Activated CD4-positive, alpha-beta T cell treated with anti-CD3 and anti-CD28 coated beads for 48 hours (primary cell): ENCODE measurements at places on chromosomes 3 and 15.

DNA sequence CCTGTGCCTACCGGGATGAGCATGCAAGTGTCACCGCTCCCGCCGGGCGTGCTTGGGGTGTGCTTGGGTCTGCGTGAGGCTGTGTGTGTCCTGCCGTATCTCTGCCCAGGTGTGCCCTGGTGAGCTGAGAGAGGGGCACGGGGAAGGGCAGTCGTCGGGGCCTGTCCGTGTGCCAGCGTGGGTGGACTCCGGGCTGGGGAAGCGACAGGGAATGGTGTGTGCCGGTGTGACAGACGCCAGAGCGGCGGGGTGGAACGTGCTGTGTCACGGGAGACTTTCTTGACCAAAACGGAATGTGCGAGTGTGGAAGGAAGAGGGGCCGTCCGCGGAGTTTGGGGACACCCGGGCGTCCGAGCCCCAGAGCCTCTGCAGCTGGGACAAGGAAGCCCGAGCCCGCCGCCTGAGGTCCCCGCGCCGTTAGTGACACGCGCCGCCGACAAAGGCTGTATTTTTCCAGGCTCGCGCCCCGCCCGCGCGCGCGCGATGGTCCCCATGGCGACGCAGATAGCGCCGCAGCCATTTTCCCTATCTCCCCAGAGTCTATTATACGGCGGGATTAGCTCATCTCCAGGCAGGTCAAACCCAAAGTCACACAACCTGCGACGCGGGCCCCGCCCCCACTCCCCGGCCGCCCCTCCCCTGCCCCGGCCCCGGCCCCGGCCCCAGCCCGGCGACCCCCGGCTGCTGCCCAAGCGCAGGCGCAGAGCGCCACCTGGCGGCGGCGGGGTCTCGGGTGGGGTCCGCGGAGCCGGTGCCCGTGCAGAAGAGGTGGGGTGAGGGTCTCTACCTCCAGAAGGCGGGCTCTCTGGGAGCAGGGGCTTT is 4.5 kb upstream of the GATA2 start:
- DNase-seq: peak; percentile 79

- DNase-seq: peak; percentile 10
Observed at GRCh38 chr3:191329654-191330529, at the start of gene UTS2B. Gene UTS2B, minus strand, starts transcription at chr3:191330526. Its CDS starts 48,337 bp downstream, at chr3:191282189.

DNA sequence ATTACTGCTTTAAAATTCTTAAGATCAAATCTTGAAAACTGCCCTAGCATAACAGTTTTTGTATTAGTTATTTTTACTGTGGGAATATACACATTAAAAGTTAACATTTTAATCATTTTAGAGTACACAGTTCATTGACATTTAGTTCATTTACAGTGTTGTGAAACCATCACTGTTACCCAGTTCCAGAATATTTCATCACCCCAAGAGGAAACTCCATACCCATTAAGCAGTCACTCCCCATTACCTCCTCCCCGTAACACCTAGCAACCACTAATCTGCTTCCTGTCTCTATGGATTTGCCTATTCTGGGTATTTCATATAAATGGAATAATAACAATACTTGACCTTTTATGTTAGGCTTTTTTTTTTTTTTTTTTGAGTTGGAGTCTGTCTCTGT is 164.1 kb upstream of the LRRFIP2 start:
- DNase-seq: no peak

DNA sequence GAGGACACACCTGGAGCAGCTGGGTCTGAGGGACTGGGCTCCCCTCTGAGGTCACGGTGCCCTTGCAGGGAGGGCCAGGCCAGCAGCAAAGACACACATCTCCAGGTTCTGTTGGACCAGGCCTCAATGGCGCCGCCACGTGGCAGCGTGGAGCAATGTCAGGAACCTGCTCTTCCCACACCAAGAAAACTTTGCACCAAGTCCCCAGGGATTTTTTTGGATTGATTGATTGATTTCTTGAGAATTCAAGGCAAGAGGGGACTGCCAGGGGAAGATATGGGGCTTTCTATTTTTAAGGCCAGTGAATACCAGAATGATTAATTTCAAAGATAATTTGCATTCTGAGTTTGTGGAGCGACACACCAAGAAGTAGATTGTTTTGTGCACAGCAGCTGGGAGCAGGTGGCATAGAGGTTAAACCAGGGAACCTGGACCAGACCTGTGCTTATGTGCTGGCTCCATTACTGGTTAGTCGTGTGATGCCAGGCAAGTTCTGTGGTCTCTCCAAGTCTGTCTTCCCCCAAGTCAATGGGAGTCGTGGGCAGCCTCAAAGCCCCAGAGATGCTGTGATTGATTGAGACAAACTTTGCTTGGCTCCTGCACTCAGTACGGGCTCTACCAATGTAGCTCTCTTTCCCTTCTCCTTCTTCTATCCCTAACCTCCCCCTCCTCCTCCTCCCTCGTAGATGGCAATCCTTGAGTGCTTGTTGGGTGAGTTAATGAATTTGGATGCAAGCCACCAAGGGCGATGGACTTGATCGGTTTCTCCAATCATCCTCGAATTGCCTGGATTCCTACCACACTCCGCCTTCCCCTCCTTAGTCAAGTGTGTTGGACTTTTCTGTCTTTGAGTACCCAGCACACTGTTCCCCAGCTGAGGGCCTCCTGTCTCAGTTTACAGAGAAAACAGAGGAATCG is 96.2 kb upstream of the TRPM1 start:
- peak; percentile 70 for DNase-seq

DNA sequence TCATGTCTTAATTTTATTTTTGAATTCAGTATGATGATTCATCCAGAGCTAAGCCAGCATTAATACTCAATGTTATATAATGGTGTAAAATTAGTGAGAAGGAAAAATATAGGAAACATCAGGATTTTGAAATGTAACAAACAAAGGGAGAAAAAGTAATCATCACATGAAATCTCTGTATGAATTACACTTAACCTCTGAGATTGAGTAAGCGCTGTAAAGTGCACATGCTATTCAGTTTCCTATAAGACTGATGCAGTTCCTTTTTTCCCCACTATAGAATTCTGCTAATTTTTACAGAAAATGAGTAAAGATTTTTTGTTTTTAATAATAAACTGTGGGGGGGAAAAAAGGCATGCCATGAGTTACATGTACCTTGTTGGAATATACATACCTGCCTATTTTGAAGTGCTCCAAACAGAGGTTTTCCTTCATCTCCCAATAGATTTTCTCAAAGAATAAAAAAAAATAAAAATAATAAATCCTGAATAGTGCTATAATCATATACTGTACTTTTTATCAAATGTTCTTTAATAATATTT is 64.0 kb upstream of the TTBK2 start:
- no peak for DNase-seq

GRCh38 chr3:148460686-148461085 is 237.0 kb upstream of the AGTR1 start:
- no peak for DNase-seq

- DNase-seq: no peak
Observed at GRCh38 chr3:86923071-86923491, 67.9 kb downstream of the VGLL3 start.

- no peak for DNase-seq
Observed at GRCh38 chr15:92595506-92596381, 59.8 kb downstream of the FAM174B start.

DNA sequence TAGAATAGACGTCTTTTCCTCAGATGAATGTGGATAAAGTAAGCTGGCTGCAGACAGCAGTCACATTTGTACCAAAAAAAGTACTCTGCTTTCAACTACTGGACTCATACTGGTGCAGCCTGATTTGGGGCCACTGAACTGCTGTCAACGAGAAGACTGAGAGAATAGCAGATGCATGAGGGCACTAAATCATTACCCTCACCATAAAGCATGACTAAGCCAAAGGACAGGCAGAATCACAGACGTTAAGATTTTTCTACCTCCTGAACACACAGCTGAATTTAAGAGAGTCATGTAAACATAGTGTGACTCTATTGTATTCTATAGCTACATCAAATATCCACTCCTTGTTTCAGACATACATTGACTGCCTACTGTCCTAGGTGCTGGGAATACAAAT is 67.8 kb upstream of the CDAN1 start:
- no peak for DNase-seq

DNA sequence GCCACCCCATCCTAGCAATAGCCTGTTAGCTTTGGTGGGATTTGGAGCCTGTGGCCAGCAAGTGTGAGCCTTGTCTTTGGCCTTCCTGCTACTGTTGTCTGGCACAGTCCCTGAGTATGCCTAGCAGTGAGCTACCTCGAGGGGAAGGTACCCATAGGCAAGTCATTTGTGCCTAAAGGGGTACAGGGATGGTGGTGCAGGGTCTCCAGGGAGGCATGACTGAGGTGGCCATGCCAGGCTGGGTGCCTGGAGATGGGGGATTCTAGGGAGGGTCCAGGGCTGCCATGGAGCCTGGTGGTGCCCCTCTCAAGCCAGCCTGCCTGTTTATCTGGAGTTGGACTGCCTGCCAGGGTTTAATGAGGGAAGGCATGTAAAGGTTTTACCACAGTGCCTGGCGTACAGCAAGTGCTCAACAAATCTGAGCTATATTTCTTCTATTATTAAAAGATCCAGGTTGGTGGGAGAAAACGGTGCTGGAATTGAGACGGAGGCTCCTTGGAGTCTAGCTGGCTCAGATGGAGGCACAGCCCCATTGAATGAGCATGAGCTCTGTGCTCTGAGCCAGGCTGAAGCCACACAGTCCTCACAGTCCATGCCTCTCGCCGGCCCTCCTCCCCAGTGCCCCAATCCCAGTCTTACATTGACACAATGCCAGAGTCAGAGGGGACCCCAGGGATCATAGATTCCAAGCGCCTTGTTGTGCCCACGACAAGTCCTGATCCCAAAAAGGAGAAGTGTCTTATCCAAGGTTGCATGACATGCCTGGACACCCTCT is 76.2 kb downstream of the CORO2B start:
- DNase-seq: no peak

DNA sequence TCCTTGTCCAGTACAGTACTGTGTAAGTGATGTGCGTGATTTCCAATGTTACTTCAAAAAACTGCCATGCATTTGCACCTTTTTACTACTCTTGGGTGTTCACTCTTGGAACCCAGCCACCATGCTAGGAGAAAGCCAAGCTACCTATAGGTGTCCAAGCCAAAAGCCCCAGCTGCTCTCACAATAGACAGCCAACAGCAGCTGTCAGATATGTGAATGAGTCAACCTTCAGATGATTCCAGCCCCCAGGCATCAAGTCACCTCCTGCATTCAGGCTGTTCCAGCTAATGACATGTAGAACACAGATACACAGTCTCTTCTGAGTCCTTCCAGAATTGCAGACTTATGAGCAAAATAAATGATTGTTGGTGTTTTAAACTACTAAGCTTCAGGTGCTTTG is 417.7 kb upstream of the TGFBR2 start:
- DNase-seq: no peak

DNA sequence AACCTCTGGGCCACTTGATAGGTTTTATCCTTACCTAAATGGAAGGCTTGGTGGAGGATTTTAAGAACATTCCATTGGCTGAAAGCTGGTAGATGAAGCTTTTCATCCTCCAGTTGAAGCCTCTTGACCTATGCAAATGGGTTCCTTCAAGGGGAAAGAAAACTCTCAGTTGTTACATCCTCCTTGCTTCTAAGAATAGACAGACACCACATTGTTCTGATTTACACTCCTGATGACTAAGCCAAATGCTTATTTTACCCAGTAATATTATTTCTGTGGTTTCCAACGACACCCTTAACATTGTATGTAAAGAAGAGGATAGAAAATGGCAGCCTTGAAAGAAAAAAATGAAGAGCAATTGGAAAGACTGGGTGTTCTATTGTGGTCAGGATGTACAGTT is 480.5 kb downstream of the OTOL1 start:
- DNase-seq: no peak

- DNase-seq: no peak
Observed at GRCh38 chr15:89123181-89123525, 34.9 kb downstream of the ABHD2 start.

DNA sequence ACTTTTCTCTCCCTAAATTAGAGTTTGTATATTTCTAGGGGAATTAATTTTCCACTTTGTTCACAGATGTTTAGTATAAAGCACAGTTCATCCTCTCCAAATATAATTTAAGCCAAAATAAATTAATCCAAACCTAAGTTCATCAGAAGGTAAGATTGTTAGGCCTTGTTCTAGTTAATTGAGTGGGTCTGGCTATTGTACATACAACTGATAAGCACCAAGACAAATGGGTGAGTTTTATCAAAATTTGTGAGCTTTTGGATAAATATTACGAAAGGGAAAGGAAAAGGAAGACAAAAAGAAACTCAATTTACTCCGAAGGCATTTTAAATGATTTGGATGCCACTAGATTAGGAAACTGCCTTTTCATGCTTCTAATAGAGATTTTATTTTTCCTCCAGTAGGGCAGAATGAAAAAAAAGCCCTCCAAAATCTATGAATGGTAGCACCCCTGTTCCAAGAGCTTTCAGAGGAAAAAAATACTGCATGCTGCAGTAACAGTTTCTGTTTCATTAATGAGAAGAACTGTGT is 304.0 kb downstream of the ZNF385D start:
- DNase-seq: no peak

GRCh38 chr3:69642606-69643005 is 96.7 kb upstream of the MITF start:
- DNase-seq: no peak

- no peak for DNase-seq
Observed at GRCh38 chr3:82048711-82049110, 287.3 kb upstream of the GBE1 start.

- DNase-seq: no peak
Observed at GRCh38 chr3:175940243-175940642, 1081.1 kb downstream of the NAALADL2 start.

DNA sequence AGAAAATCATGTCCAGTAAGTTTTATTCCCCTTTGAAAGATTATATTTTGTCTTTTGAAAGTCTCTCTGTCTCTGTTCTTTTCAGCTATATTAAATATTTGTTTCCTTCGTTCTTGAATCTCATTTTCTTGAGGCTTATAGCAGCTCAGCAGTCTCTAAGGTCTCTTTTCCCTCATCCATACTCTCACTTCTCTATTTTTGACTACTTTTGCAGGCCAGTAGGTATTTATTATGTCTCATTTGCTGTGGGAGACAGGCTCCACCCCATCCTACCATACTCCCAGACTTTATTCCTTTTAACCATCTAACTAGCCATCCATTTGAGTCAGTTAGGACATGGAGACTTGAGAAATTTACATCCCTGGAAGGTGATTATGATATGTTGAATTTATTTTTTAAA is 71.0 kb downstream of the FILIP1L start:
- DNase-seq: no peak

- no peak for DNase-seq
Observed at GRCh38 chr3:147200545-147200944, 205.8 kb downstream of the ZIC4 start.

DNA sequence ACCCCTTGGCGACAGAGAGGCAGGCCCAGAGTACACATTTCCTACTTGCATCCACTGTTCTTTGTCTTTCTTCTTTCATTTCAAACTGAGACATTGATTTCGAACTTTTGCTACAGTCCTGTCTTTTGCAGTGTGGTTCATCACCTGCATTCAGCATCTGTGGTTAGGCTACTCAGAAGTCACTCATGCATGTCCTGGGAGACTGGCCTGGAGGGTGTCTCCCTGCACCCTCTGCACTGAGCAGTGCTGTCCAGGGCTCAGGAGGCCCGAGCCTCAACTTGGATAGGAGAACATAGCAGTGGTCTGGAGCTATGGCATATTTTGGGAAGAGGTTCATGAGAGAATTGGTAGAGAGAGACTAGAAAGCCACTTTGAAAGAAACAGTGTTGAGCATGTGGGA is 240.2 kb upstream of the TPRG1 start:
- DNase-seq: no peak

GRCh38 chr15:49900006-49900902 is 218.8 kb downstream of the ATP8B4 start:
- no peak for DNase-seq

GRCh38 chr15:66424963-66425612 is 38.4 kb downstream of the MAP2K1 start:
- DNase-seq: no peak

- no peak for DNase-seq
Observed at GRCh38 chr3:25872200-25872877, 82.4 kb downstream of the OXSM start.
